ENCODE measurements at places on chromosomes 16 and 17.

GRCh38 chr16:79623062-79623461 lies 22.5 kb upstream of the MAF start:
- no peak for DNase-seq

DNA sequence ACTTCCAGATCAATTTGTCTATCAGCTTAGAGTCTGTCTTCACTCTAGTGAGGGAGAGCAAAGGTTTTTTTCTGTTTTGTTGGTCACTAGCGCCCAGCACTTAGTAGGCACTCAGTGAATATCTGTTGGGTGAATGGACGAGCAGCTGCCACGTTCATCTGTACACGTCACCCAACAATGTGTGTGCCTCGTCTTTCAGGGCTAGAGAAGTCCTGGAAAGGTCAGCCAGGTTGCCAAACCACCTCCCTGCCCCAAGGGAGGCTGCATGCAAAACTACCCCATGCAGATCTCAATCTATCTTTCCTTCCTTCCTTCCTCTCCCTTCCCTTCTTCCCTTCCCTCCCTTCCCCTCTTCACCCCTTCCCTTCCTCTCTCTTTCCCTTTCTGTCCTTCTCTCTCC lies 340.9 kb downstream of the SOX9 start:
- DNase-seq: no peak

DNA sequence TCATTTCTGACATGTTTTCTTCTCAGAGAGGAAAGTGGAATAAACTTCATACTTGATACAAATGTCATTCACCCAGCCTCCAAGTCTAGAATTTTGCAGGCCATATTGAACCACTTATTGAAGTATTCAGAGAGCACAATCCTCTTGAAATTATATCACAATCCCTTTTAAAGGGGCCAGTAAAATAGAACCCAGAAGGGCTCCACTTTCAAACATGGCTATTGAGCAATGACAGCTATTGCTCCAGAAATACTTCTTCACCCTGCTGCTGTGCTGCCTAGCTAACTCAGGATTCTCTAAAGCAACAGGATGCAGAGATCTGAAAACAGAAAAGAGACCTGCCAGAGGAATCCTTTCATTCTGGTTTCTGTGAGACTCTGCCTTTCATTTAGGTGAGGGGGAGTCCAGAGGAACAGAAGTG lies 275.0 kb upstream of the CDH5 start:
- no peak for DNase-seq

GRCh38 chr16:5895976-5896375 lies 798.4 kb upstream of the EEF2KMT start:
- DNase-seq: no peak

GRCh38 chr16:77807-78443 lies at the start of gene MPG:
Gene MPG, plus strand, starts transcription at chr16:78225. Its CDS starts 85 bp downstream, at chr16:78310.
- peak; percentile 100 for DNase-seq

GRCh38 chr17:30576326-30576861 lies 99.2 kb downstream of the GOSR1 start:
- DNase-seq: no peak

GRCh38 chr17:78822552-78822951 lies 18.1 kb downstream of the USP36 start:
- peak; percentile 69 for DNase-seq

- DNase-seq: peak; percentile 35
Observed at GRCh38 chr17:80423536-80424225, 8.7 kb downstream of the ENDOV start.

GRCh38 chr17:42016411-42016831 lies 818 bp downstream of the DNAJC7 start:
- DNase-seq: peak; percentile 34

DNA sequence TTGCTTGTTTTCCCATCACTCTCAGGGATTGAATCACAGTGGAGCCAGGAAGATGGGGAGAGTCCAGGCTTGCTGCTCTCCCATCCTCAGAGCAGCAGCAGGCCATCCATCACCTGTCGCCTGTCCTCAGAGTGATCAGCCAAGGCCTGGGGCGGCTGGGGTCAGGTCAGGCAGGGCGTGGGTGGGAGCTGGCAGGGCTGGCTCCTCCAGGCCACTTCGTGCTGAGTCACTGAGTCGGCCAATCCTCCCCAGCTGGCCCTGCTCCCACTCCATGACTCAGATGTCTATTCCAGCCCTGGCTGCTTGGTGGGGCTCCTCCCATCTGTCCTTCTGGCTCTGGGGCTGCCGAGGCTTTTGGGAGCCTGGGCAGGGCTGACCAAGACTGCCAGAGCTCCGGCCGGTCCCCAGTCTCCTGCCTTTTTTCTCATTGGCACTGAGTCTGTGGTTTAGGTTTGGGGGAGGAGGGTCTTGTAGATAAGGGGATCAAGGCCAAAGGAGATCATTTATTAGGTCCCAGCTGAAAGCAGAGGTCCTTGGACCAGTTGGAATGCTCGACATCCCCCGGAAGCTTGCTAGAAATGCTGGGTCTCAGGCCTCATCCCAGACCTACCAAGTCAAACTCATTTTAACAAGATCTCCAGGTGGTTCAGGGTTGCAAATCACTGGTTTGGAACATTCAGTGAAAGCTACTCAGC lies 72.7 kb downstream of the ABCC1 start:
- DNase-seq: peak; percentile 82

- peak; percentile 46 for DNase-seq
Observed at GRCh38 chr16:70529051-70529777, 5.6 kb downstream of the SF3B3 start.

GRCh38 chr16:49830873-49831272 lies 25.0 kb downstream of the ZNF423 start:
- DNase-seq: no peak

GRCh38 chr16:75575958-75576357 lies 9.8 kb downstream of the GABARAPL2 start:
- no peak for DNase-seq

DNA sequence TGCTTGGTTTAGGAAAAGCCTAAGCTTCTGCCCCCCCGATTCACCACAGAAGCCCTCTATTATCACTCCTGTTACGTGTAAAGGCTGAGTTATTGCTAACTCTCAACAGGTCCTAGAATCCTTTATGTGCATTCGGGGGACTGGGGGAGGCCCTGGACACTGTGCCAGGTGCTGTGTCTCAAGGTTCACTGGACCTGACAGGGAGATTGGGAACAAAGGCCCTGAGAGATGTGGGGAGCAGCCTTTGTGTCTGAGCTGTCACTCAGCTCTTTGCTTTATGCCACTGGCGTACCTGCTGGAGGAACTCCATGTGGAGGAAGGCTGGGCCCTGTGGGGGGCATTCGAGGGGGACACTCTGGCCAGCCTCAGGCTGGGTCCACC lies 65.9 kb downstream of the METRNL start:
- DNase-seq: no peak

- DNase-seq: no peak
Observed at GRCh38 chr16:88072571-88073001, 121.4 kb downstream of the BANP start.
